Stimulated activated CD8-positive, alpha-beta memory T cell treated with anti-CD3 and anti-CD28 coated beads, Interleukin-12 subunit alpha, Interleukin-12 subunit beta, amount 100 ng/mL, for 4 hours (primary cell): ENCODE measurements at places on chromosomes 7 and 10.

DNA sequence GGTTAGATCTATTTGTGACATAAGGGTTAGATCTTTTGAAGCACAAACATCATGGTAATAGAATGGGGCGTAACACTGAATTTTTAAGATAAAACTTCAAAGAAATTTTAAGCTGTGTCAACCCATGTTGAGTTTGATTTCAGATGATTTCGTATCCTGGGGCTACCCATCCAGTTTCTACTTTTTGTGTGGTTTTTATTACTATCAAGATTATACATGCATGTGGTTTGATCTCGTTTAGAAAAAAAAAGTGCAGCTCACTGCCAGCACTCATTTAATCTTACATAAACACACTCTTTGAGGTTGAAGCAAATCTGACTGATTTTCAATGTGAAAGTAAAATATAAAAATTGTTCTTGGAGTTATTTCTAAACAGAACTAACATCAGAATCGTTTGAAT is 140.8 kb upstream of the GRB10 start:
- no peak for DNase-seq

DNA sequence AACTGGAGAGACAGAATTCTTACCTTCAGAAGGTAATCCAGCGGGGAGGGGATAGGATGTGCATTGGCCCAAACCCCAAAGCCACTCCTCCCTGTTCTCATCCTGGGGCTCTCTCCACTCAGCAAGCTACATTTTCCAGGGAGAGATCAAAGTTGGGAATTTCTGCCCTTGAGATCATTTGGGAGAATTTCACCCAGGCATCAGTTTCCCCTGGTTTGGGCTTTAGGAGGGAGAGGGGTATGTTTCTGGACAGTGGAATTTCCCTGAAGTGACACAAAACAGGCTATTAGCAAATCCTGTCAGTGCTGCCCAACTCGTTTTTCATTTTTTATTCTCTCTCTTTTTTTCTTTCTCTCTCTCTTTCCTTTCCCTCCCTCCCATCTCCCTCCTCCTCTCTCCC is 35.7 kb downstream of the CYP17A1 start:
- no peak for DNase-seq

- no peak for DNase-seq
Measured at GRCh38 chr7:87918740-87919139, 15.3 kb upstream of the ADAM22 start.

GRCh38 chr10:95742485-95742884 is 13.5 kb upstream of the ENTPD1 start:
- DNase-seq = no peak

GRCh38 chr7:128005117-128005516 is 26.1 kb downstream of the LRRC4 start:
- DNase-seq = no peak

DNA sequence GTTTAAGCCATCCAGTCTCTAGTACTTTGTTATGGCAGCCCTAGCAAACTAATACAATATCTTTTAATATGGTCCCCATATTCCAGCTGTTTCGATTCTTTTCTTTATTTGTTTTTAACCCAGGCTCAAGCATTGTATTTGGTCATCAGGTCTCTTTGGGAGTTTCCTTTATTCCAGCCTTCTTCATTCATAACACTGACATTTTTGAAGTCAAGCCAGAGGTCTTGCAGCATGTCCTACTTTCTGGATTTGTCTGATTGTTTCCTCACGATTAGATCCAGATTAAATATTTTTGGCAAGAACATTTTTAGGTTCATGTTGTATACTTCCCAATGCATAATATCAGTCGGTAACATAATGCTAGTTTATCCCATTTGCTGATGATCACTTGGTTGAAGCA is 11.8 kb downstream of the SLC25A13 start:
- DNase-seq = no peak

DNA sequence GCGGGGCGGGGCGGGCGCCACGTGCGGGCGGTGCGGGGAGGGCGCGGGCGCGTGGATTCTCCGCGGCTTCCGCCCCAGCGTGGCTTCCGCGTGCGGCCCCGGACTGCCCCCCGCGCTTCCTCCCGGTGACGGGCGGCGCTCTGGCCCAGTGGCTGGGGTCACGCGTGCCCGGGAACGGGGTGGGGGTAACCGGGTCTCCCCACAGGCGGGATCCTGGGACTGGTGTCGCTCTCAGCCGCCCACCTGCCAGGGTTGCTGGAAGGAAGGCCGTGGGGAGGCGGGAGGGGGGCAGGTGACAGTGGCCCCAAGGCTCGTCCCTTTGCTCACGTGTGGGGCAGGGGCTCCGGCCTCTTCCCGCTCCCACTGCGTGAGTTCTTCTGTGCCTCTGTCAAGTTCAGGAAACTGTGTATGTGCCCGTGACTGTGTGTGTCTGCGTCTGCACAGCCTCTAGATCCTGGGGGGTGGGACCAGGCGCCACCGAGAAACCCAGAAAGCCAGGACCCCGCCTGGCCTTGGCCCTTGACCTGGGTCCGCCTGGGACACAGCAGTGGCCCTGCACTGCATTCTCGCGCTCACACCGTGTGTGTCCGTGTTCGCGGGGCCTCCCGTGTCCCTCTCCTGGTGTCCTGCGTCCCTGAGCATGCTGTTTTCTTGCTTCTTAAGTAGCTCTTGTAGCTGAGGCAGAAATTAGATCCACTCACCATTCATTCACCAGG is 919 bp downstream of the MAFK start:
- no peak for DNase-seq

DNA sequence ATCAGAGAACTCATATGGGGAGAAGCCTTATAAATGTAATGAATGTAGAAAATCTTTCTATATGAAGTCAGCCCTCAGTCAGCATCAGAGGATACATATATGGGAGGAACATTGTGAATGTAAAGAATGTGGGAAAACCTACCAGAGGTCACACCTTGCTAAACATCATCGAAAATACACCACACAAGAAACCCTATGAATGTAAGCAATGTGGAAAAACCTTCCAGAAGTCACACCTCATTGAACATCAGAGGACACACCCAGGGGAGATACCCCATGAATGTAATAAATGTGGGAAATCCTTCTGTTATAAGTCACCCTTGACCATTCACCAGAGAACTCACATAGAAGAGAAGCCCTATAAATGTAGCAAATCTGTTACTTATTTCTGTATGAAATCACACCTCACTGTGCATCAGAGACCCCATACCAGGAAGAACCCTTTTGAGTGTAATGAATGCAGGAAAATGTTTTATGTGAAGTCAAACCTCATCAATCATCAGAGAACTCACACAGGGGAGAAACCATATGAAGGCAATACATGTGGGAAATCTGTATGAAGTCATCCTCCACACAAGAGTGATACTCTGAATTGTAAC is 30.8 kb downstream of the ZNF12 start:
- no peak for DNase-seq

GRCh38 chr10:121138112-121138860 is 287.1 kb downstream of the WDR11 start:
- no peak for DNase-seq

GRCh38 chr10:103806395-103807187 is 48.8 kb downstream of the SH3PXD2A start:
- DNase-seq = no peak

DNA sequence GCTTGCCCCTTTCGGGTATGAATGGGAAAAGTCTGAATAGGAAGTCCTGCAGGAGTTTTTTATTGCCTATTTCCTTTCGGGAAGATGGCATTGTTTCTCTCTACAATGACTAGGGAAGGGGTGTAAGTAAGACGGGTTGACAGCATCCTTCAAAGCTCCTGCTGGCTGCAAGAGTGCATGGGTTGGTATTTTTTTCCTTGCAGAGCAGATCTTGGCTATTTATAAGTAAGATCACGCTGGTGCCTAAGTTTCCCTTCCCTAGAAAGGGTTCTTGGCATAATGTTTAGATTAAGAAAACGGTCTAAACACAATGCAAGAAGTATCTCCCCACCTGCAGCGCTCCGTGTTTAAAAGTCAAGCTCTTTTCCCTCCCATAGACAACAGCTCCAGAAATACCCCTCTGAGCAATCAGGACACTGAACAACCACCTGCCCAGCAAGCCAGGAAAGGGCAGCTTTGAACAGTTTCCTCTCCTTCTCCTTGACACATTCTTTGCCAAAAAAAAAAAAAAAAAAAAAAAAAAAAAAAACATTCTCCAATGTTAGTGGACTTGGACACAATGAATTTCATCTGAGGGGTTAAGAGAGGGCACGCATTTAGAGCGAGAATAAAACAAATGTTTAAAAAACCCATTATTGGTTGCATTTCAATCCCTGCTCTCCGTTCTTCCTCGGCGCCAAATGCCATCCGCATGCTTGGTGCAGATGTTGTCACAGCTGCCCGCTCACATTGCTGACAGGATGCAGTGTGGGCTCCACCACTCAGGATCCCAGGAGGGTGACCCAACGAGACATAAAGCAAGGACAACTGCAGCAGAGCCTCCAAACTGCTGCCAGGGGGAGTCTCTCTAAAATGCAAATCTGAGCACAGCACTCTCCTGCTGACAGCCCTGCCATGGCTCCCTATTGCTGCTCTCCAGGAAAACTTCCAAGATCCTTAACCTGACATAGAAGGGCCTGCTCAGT is 427.4 kb upstream of the MGMT start:
- no peak for DNase-seq

DNA sequence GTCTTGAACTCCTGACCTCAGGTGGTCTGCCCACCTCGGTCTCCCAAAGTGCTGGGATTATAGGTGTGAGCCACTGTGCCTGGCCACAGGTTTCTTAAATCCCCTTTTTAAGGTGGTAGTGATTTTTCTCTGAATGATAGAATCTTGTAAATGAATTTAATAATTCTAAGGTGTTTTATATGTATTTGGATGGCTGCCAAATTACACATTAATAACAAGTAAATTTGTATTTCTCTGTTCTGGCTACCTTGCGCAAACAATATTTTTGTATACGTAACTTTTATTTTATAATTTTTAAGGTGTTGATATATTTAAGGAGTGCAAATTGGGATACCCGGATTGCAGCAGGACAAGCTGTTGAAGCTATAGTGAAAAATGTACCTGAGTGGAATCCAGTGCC is 16.1 kb downstream of the BTAF1 start:
- DNase-seq = no peak

- no peak for DNase-seq
Measured at GRCh38 chr7:127761196-127761595, 109.2 kb downstream of the SND1 start.

DNA sequence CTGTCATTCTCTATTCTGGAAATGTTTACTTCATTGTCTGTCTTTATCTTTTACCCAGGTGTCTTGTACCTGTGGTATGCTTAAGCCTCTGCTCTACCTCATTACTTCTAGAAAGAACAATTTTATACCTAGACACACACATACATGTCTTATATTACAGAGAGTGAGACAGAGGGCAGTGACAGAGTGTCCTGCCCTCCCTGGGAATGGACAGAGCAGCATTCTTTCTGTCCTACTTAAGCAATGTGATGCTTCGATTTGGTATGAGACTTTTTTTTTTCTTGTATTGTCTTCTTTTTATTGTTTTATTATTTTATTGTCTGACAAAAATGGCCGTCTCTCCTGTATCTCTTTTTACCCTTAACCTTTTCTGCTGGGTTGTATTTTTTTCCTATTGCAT is 286.1 kb downstream of the EXOC4 start:
- DNase-seq = no peak

DNA sequence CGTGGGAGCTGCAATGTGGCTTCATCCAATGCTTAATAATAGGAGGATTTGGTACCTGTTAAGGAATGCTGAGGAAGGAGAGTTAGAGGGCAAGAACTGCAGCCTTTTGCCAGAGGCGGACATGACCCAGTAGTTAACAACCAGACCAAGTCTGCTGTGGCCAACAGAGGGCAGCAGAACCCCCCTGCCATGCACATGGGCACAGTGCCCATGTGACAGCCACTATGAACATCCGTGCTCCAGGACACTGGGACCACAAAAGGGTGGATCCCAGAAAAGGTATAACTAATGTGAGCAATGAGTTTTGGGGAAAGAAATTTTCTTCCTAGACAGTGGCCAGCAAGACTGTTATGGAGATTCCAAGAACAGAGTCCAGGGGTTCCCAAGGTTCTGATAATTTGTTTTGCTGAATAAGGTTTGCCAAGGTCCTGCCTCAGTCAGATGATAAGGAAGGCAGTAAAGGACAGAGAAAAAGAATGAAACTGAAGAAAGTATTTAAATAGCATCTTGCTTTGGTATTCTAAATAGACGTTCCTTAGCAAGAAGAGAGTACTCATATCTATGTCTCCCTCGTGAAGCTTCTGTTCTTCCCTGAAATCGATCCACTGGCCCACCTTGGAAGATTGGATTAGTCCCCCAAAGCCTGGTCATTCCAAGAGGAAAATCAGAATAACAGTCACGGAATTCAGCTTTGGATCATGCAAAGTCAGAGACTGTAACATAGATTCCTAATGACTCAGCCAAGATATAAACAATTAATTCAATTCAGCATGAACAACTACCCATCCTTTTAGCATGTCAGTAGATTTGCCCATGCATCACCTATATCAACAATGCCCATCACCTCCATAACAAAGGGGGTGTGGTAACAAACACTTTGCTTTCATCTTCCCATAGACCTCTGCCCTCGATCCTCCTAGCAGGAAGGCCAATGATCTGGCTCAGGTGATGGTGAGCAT is 56.0 kb downstream of the LGI1 start:
- DNase-seq = no peak

- DNase-seq = no peak
Measured at GRCh38 chr7:114941692-114942091, 19.8 kb downstream of the MDFIC start.

GRCh38 chr7:7956531-7957128 is 12.0 kb upstream of the GLCCI1 start:
- no peak for DNase-seq

GRCh38 chr7:39035903-39036302 is 58.2 kb downstream of the POU6F2 start:
- DNase-seq = no peak

GRCh38 chr10:49398000-49398861 is 2.3 kb upstream of the DRGX start:
- peak; percentile 30 for DNase-seq

DNA sequence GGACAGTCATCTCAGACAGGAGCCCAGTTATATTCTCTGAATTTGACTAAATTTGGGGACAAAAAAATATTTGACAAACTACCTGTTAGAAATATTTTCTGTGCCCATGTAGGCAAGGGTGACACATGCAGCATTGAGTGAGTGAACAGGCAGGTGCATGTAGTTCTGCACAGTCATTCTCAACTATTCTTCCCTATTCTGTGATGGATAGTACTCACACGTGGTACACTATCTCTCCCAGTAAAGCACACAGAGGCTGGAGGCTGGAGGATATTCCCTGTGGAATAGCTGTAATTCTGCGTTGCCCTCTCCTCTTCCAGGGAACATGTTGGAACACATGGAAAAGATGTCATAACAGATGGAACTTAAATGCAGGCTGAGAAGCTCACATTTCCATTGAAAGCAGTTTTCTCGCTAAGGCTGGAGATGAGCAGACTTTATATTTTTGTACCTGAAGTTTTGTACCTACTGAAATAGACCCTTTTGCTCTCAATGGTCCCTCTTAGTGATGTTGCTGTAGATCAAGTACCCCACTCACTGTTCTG is 75.0 kb downstream of the GPR141 start:
- DNase-seq = no peak

GRCh38 chr7:95800787-95801186 is 28.4 kb downstream of the DYNC1I1 start:
- no peak for DNase-seq

DNA sequence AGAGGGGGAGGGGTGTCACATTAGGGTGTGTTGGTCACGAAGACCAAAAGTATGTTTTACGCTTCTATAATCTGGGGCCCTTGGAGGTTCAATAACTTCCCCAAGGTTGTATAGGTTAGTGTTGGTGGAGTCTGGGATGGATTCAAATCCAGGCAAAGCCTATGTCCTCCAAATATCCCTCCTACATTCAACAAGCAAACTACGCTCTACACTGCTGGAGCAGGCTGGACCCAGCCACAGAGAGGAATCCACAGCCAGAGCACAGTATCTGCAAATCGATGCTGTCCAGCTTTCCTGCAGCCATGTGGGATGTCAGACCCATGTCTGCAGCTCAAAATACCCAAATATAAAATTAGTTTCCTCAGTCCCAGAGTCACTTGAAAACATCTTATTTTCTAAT is 198.0 kb downstream of the COBL start:
- no peak for DNase-seq
